ENCODE measurements at places on chromosomes 11 and 22. TPM values are rescaled to one million over a fixed set of nuclear protein-coding genes. Genes with fewer than 3 reads are reported as not detected.

- DNase-seq = no peak
These were observed 180.6 kb upstream of the GRIA4 start for GRCh38 chr11:105429096-105429910.

GRCh38 chr11:105923807-105924206 is 98.2 kb downstream of the MSANTD4 start:
- peak; percentile 24 for DNase-seq

- DNase-seq = no peak
These were observed 537.1 kb upstream of the ANO3 start for GRCh38 chr11:25794804-25795203.

Gene SCGB1D2
- not detected for total RNA-seq

DNA sequence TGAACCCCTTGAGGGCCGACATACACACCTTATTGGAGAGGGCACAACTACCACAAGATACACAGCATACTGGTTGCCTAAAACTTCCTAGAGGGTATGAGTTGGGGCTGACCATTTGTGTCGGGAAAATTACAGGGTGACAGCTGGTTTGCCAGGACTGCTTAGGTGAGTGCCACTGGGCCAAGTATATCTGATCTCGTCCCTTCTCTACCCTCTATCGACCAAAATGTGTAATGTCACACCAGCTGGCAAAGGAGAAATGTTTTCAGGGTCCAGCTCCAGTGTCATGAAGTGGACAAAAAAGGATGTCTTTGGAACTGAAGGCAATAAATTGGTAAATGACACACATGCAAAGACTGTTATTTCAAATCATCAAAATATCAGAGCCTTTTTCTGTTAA is 126.1 kb downstream of the PGR start:
- DNase-seq = no peak

Gene FIBIN
- total RNA-seq = 21.8 TPM

DNA sequence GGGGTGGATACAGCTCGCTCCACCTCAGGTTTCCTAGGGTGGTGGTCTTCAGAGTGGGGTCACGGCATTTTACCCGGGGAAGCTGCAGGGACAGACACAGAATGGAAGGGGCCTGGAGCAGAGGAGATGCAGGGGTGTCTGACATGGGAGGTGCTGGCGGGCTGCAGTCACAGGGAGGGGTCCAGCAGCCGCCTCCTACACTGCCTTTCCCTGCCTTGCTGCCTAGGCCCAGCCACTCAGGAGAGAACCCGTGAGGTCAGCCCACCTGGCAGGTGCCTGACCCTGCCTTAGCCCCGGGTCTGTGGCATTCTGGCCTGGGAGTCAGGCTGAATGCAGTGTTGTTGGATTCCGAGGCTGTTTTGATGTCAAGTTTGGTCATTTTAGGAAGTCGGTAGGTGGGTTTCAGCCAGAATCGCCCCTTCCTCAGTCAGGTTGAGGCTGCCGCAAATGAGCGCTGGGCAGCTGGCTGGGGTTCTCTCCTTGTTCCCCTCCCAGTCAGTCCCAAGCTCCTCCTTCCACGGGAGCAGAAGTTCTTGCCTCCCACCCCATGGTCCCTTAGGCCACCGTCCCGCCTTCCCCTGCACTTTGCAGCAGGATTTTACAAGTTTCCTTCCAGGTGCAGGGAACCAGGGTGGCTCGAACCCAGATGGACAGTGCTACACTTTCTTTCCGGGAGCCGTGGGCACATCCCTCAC is 294.5 kb downstream of the TBC1D22A start:
- DNase-seq = no peak

Gene PANX3
- not detected for total RNA-seq

- DNase-seq = peak; percentile 91
These were observed 159.2 kb downstream of the MSANTD4 start for GRCh38 chr11:105862736-105863367.

GRCh38 chr11:8747173-8747572 is 64.6 kb downstream of the RPL27A start:
- DNase-seq = no peak

Gene APOL3
- 6.8 TPM for total RNA-seq

DNA sequence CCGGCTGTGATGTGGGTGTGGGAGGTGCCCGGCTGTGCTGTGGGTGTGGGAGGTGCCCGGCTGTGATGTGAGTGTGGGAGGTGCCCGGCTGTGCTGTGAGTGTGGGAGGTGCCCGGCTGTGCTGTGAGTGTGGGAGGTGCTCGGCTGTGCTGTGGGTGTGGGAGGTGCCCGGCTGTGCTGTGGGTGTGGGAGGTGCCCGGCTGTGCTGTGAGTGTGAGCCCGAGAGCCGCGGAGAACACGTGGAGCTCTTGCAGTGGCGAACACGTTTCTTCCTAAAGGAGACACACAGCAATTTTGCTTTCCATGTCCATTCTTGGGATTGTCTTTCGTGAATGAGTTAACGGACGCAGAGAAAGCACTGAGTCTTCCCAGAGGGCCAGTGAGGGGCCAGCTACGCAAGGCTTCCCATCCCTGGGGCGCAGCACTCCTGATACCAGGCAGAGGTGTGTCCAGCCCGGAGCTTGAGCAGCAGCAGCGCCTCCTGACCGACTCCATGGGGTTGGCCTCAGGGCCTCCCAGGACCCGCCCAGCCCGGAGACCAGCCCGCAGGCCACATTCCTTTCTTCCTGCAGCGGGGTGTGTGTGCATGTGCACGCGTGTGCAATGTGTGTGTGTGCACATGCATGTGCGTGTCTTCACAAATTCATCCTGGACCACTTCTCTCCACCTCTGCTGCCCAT is 245.0 kb upstream of the B3GAT1 start:
- no peak for DNase-seq

DNA sequence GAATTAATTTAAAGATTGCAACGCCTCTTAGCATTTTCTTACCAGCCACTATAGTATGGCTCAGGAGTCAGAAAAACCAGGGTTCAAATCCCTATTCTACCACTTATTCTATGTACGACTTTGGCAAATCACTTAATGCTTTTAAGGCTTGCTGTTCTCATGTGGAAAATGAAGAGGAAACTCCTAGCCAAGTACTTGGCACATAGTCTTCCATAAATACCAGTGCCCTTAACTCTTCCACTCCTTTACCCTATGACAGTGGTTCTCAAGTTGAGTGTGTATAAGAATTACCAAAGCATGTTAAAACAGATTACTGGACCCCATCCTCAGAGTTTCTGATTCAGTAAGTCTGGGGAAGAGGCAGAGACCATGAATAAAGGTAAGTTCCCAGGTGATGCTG is 107.6 kb downstream of the RBFOX2 start:
- DNase-seq = no peak

GRCh38 chr11:11586465-11586864 is 35.3 kb downstream of the GALNT18 start:
- no peak for DNase-seq

DNA sequence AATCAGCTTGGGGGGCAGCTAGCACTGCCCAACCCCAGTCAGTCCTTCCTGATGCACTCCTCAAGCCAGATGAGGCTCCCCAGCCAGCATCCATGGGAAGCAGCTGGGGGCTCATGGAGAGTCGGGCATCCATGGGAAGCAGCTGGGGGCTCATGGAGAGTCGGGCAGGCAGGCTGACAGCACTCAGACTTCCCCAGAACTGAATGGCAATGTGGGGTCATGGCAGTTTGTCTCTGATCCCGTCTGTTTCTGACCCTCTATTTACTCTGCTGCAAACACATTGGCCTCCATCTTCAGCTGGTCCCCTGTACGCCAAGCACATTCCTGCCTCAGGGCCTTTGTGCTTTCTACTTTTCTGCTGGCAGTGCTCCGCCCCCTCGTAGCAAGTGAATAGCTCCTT is 314.8 kb downstream of the NTM start:
- no peak for DNase-seq

GRCh38 chr11:11373934-11374333 is 20.9 kb upstream of the CSNK2A3 start:
- no peak for DNase-seq

GRCh38 chr11:9030601-9031000 is 26.8 kb upstream of the NRIP3 start:
- DNase-seq = no peak

DNA sequence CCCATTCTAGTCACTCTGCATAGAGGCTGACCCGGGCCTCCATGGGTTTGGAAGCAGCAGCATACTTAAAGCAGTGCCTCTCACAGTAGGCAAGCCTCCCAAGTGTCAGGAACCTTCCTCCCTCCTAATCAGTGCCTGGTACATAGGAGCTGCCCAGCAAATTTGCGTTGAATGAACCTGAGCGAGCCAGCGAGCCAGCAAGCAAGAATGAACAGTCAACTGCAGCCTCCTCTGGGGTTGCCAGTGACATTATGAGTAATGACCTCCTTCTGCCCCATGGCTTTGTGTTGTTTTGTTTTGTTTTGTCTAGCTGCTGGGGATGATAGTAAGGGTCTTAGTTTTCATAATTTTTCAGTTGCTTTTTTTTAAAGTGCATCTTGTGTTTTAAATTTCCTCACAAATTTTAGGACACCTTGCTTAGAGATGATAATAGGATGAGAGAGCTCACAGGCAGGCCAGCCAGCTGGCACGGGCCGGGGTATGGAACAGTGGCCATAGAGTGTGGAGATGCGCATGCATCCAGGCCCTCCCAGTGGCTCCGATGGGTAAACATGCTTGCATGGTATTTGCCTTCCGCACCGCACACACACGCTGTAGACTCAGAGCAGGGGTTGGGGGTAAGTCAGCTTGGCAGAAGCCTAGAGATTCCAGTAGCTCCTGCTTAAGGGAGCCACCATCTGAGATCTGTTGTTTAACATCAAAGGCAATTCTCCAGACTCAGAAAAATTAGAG is 36.1 kb downstream of the TTC12 start:
- no peak for DNase-seq

DNA sequence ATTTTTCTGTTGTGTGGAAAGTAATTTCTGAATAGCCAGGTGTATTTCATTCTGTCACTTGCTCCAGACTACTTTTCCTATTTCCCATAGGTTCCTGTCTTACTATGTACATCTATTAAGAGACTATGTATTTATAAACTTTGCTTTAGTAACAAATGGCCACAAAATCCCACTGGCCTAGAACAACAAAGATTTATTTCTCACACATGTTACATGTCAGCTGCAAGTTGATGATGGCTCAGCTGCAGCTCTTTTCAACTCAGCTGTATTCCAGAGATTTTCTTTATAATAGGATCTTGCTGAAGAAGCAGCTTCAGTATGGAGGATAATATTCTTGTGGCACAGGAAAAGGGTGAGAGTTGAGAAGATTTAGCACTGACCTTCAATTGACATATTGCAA is 539.6 kb upstream of the LRRC4C start:
- peak; percentile 39 for DNase-seq

Gene IFITM10
- total RNA-seq = 0.99 TPM

GRCh38 chr11:73155102-73155501 is 13.0 kb upstream of the FCHSD2 start:
- DNase-seq = no peak

DNA sequence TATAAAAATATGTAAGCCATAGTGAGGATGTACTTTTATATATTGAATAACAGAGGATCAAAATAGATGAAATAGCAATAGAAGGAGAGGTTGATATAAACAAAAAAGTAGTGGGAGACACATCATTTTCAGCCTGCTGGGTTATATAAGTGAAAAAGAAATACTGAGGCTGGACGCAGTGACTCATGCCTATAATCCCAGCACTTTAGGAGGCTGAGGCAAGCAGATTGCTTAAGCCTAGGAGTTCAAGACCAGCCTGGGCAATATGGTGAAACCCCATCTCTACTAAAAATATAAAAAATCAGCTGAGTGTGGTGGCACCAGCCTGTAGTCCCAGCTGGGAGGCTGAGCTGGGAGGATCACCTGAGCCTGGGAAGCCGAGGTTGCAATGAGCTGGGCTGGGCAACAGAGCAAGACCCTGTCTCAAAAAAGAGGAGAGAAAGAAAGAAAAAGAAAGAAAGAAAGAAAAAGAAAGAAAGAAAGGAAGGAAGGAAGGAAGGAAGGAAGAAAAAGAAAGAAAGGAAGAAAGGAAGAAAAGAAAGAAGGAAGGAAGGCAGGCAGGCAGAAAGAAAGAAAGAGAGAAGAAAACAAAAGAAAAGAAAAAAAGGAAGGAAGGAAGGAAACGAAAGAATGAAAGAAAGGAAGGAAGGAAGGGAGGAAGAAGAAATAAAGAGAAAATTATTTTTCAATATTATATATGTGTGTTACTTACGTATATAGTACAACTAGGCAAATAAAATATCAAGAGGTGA is 7.0 kb upstream of the P2RY2 start:
- no peak for DNase-seq

Gene RAPSN
- 2.5 TPM for total RNA-seq

Gene PARVB
- total RNA-seq = 6.6 TPM

Gene MRGPRX1
- not detected for total RNA-seq

Gene SLC5A12
- total RNA-seq = 0.10 TPM

Gene LRRC74B
- 0.20 TPM for total RNA-seq

- no peak for DNase-seq
These were observed 3.2 kb downstream of the SEZ6L start for GRCh38 chr22:26172389-26172990.

- no peak for DNase-seq
These were observed 6.9 kb downstream of the DLG2 start for GRCh38 chr11:85620256-85620655.

DNA sequence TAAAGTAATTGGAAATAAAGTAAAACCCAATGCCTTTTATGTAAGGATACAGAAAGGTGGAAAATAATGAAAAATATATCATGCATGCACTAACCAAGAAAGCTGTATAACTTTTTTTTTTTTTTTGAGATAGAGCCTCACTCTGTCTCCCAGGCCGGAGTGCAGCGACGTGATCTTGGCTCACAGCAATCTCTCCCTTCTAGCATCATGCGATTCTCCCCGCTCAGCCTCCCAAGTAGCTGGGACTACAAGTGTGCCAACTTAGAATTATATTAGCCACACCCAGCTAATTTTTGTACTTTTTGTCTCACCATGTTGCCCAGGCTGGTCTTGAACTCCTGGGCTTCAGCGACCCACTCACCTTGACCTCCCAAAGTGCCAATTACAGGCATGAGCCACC is 4.5 kb downstream of the GGT5 start:
- no peak for DNase-seq

DNA sequence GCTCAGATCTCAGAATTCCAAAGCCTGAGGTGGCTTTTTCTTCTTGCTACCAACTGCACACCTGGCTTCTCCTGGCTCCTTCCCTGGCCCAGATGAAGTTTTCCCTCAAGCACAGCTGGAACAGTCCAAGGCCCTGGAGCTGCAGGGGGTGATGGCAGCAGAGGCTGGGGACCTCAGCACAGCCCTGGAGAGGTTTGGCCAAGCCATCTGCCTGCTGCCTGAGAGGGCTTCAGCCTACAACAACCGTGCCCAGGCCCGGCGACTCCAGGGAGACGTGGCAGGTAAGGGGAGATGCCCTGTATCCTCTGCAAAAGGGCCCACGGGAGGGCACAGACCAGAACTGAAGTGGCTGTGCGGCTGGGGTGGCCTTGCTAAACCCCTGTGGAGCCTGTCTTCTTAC is 1.2 kb downstream of the TTC36 start:
- no peak for DNase-seq

Gene OR5AL1
- total RNA-seq = not detected

- no peak for DNase-seq
These were observed 98.5 kb upstream of the SLC22A12 start for GRCh38 chr11:64492561-64492960.

DNA sequence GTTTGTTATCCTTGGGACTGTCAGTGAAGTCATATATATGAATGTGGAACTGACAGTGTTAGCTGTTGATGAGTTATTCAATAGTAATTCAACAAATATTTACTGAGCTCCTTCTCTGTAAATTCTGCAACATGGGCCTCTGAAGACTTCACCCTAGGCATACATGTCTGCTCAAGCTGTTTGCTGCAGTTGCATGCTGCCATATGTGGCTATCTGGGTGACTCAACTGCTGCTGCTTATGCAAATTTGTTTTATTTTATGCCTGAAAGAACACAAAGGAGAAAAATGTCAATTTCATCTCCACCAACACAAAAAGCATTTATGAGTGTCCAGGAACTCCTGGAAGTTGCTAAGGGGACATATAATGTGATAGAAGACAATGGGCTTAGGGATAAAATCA is 417.6 kb downstream of the AASDHPPT start:
- peak; percentile 60 for DNase-seq

- no peak for DNase-seq
These were observed 668 bp upstream of the LRRC32 start for GRCh38 chr11:76671237-76671592.
